ENCODE measurements at places on chromosomes 3 and 15. TPM values are rescaled to one million over a fixed set of nuclear protein-coding genes. Genes with fewer than 3 reads are reported as not detected.

- no peak for DNase-seq
These were observed 30.6 kb upstream of the SLC2A2 start for GRCh38 chr3:171057072-171057471.

DNA sequence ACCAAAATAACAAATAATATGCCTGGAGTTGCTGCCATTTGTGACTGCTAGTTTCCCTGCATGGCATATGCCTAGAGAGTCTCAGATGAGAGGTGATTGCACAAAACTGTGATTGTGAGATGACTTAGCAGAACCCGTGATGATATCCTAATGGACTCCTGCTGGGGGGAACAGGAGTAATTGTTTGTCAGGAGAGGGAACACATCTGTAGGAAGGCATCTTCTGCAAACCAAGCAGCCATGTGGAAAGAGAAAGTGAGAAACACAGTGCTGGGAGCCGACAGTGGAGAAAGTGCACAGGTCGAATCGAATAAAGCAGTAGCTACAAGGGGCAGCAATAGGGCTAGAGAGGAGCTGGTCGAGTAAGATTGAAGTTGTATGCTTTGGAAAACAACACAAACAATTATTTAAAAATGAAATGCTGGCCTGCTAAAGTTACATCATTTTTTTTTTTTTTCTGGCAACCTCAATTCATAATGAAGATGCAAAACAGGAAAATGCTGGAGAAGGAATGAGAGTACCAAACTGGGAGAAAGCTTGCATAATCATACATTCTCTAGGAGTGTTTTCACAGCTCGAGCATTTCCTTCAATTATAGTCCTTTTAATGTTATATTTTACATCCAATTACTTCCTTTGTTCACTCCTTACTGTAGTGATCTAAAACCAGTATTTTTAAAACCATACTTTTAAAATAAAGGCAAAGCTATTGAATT is 494.2 kb upstream of the AGTR1 start:
- DNase-seq: no peak

DNA sequence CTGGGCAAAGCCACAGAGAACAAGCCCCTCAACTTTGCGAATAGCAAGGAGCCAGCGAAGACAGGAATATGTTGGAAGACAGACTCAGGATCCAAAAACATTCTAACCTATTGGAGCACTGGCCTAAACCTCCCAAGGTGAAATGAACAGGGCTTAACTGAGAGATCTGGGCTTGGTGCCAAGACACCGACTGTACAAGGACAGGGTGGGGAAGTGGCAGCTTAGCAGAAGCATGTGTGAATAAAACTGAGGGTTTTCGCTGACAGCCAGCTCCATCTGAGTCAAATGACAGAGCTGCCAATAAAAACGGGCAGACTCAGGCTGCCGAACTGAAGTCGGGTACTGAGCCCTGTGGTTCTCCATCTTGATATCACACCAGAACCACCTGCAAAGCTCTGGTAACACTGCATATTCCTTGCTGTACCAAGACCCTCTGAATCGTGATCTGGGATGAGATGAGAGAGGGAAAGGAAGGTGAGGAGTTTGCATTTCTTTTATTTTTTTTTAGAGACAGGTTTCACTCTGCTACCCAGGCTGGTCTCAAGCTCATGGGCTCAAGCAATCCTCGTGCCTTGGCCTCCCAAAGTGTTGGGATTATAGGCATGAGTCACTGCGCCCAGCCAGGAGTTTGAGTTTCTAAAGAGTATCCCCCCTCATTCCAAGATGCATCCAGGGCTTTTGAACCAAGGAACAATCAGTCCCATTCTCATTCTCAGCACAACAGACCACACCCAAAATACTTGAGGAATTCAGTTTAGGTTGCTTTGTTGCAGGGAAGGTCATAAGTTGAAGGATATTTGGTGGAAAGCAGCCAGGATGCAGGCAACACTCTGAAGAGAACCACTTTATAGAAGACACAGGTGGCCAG is 6.0 kb upstream of the PLCB2 start:
- no peak for DNase-seq

- DNase-seq: no peak
These were observed 91.3 kb downstream of the SHQ1 start for GRCh38 chr3:72756900-72757299.

GRCh38 chr3:41247055-41248004 is 48.0 kb downstream of the CTNNB1 start:
- DNase-seq: no peak

DNA sequence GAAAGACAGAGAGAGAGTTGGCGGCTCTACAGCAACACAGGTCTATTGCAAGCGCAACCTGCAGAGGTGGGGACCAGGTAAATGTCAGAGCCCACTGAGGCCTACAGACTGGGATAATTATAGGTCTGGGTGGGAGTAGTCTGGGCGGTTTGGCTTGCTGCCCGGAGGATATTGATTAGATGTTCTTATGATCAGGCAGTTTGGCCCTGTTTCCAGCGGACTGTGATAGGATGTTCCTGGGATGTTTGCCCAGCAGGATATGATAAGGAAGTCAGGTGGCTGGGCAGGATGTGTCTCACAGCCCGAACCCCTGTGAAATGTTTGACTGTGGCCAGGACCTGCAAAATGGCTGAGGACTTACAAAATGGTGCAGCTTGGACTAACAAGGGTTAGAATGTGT is 364.9 kb downstream of the NAALADL2 start:
- DNase-seq: no peak

DNA sequence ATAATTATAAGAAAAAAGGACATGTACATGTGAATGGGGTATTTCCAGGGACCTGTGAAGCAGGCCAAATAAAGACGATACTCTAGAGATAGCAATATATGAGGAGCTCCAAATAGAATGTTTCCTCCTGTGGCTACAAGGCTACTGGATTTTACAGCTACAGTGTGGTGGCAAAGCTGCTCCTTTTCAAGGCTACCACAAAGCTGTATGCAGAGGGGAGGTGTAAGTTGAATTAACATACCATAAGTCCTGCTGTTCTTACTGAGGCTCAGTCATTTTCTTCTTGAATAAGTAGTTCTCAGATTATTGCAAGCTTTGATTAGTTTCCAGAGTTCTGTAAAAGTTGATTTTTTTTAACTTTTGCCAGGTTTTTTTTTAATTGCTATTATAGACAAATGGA is 1184.6 kb upstream of the EPHA6 start:
- no peak for DNase-seq

GRCh38 chr3:119228373-119229145 is 12.1 kb downstream of the B4GALT4 start:
- DNase-seq: no peak

The CFAP20DC gene
- 2.2 TPM for polyA plus RNA-seq

- no peak for DNase-seq
These were observed 59.6 kb downstream of the ABTB1 start for GRCh38 chr3:127732303-127732702.

GRCh38 chr15:36008719-36009118 is 462.8 kb upstream of the DPH6 start:
- DNase-seq: no peak

DNA sequence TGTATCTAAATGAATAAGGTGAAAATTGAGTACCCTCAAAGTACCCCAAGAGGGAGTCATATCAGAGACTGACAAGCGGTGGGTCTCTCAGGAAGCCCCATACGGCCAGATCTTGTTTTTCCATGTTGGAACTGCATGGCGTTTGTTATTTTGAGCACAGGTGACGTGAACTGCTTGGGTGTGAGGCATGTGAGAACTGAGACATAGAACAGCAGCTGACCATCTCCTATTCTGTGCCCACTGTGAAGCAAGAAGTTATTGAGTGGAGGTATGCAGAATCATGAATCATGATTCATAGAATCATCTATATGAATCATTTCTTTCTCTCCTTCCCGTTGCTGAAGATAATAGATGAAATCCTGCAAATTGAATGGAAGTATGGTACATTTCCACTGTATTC is 4.6 kb downstream of the VPS8 start:
- no peak for DNase-seq

The USP8 gene
- polyA plus RNA-seq: 53.3 TPM

DNA sequence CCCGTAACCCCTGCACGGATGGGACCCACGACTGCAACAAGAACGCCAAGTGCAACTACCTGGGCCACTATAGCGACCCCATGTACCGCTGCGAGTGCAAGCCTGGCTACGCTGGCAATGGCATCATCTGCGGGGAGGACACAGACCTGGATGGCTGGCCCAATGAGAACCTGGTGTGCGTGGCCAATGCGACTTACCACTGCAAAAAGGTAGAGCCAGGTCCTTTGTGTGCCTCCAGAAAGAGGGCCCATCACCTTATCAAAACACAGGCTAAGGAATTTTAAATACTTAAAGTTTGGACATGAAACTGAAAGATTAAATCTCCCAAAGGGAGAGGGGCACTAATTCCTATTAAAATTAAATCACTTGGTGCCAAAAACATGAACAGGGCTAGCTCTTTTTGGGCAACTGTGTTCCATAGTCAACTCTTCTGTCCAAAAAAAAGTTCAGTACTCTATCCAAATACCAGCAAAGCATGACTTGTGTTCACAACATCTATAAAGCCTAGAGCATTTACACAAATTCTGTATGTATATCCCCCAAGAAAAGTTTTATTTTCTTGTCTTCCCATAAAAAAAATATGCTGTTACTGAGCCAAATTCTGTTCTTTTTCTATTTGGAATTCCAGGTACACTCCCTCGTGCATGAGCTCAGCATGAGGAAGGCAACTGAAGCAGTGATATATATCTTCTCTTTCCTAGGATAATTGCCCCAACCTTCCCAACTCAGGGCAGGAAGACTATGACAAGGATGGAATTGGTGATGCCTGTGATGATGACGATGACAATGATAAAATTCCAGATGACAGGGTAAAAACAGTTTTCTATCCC is 9.2 kb downstream of the THBS1 start:
- peak; percentile 12 for DNase-seq

DNA sequence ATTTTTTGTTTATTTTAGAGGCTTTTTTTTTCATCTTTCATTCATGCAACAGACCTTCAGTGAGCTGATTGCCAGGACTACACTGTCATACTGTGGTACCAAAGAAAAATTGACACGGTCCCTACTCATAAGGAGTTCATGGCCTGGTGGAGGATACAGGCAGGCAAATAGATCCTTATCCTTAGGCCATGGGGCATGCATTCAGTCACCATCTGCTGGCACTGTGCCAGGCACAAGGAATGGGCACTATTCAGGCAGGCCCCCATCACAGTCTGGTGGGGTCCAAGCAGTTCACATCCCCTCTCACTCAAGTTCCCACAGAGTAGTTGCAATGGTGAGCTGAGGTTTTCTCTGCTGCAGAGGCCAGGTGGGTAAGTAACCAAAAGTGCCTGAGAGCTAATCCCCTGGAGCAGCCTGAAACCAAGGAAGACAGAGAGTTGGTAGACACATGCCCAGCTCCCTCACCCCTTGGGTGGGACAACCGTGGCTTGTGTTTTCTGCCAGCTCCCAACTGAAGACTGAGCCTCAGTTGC is 17.3 kb downstream of the CISH start:
- DNase-seq: no peak

GRCh38 chr15:44195151-44195740 is at the start of gene FRMD5:
FRMD5 (minus strand) TSS chr15:44195271.
- DNase-seq: peak; percentile 75

The CHRNA3 gene
- polyA plus RNA-seq: not detected

The GOLGA6B gene
- not detected for polyA plus RNA-seq
